ENCODE measurements at places on chromosomes 1 and 21. TPM values are rescaled to one million over a fixed set of nuclear protein-coding genes. Genes with fewer than 3 reads are reported as not detected.
A peak's percentile ranks its signal among the peaks of the same experiment; 100 is the strongest.

DNA sequence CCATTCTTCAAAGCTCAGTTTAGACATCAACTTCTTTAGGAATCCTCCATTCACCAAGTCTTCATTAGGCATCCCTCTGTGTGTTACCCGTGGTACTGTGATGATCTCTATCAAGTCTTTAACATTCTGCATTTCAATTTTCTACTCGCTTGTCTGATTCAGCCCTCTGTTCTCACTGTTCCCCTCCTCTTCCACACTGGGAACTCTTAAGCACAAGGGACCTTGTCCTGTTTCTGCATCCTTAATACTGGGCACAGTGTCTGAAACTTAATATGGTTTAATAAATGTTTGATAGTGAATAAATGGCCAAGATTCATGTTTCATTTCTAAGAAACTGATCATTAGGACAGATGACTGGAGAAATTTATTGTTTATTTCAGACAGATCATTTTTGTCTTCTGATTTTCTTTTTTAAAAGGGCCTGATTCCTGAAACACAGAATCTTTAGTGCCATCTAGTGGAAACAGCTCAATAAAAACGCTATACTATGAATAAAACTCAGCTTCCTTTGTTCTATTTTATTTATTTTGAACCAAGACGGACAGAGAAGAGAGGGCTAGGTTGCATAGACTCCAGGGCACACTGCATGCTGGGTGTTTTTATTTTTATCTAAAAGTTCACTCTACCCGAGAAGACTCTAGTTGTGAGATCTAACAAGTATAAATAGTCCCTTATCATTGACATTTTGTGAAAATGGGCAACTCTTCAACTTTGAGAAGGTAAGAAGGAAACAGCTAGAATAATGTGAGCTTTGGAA, 7.0 kb upstream of the TRIM45 start:
- no peak for DNase-seq
- no peak overlapping the region for H3K4me3 ChIP-seq
- no peaks in the 10 kb centered on the region for H3K36me3 ChIP-seq
- H3K4me1 ChIP-seq = no peaks in the 10 kb centered on the region
- no peak overlapping the region for H3K27ac ChIP-seq

DNA sequence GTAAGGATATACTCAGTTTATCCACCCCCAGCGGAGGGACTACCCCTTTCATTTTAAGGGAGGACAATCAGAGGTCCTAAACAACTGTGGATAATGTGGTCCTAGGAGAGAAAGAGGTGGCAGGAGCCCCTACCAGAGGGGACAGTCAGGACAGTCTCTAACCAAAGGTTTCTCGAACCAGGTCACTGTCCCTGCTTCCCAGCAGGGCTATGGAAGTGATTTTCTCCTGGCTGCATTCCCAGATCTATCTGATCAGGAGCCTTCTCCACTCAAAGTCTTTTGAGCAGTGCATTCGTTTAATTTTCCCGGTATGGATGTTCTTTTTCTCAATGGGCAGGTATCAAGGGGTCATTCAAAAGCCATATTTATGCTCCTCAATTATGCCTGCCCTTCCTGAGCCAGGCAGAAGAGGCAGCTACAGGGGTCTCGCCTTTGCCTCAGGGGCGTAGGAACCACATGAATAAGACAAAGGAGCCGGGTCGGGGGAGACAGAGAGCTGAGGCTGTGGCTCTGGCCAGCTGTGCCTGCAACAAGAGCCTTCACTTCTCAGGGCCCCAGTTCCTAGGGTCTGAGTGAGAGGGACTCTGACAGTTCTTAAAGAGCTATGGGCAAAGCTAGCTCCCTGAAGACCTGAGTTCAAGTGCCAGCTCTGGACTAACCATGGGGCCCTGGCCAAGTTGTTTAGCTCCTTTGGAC, 62.5 kb upstream of the DMRTB1 start:
- H3K4me1 ChIP-seq = no peaks in the 10 kb centered on the region
- no peak overlapping the region for H3K4me3 ChIP-seq
- no peak for DNase-seq
- H3K27ac ChIP-seq = no peak overlapping the region
- no peaks in the 10 kb centered on the region for H3K36me3 ChIP-seq

DNA sequence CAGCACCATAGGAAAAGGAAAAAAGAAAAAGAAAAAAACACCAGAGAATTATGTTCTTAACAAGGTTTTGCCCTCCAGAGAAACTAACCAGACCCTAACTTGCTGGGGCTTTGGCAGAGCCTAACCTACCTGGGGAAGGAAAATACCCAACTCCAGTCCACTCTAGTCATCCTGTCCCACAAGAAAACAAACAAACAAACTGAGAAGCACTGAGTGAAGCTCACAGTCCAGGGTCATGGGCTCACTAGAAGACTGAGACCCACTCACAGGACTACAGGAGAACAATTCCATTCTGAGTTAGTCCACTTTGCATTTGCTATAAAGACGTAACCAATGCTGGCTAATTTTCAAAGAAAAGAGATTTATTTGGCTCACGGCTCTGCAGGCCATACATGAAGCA, 543.4 kb downstream of the SMYD3 start:
- no peaks in the 10 kb centered on the region for H3K27me3 ChIP-seq
- H3K27ac ChIP-seq = no peak overlapping the region
- DNase-seq = no peak
- H3K36me3 ChIP-seq = no peaks in the 10 kb centered on the region
- H3K4me3 ChIP-seq = no peak overlapping the region

- no peak for DNase-seq
- no peak overlapping the region for H3K4me3 ChIP-seq
- peak overlapping the region; percentile 60 for H3K27ac ChIP-seq
- no peaks in the 10 kb centered on the region for H3K36me3 ChIP-seq
These were observed 137.5 kb downstream of the TOMM20 start for GRCh38 chr1:234990874-234991801.

DNA sequence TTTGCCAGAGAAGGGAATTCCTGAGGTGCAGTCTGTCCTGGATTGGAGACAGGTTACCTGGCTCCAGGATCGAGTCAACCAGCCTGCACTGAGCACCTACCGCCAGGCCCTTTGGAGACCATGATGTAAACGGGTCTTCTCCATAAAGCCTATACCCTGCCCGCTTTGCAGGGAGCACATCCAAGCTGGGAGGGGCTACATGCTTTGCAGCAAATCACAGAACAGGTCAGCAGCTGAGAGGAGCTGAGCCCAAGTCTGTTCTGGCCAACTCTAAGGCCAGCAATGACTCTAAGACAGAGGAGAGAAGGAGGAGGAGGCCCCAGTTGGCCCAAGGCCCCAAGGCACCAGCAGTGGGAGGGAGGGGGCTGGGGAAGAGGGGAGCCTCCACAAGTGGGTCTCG, 15.5 kb upstream of the RSPO1 start:
- H3K27me3 ChIP-seq = no peaks in the 10 kb centered on the region
- no peaks in the 10 kb centered on the region for H3K4me1 ChIP-seq
- H3K27ac ChIP-seq = no peak overlapping the region

- H3K27me3 ChIP-seq = no peaks in the 10 kb centered on the region
- DNase-seq = no peak
- H3K4me1 ChIP-seq = peaks cover 27% of the 10 kb centered on the region
- no peaks in the 10 kb centered on the region for H3K36me3 ChIP-seq
- no peak overlapping the region for H3K4me3 ChIP-seq
- H3K27ac ChIP-seq = peak overlapping the region; percentile 82
These were observed 14.2 kb upstream of the TENT5B start for GRCh38 chr1:27026621-27027574.

GRCh38 chr1:82264802-82265201, 464.1 kb downstream of the ADGRL2 start:
- H3K27ac ChIP-seq = no peak overlapping the region
- H3K4me3 ChIP-seq = no peak overlapping the region
- H3K4me1 ChIP-seq = no peaks in the 10 kb centered on the region
- H3K27me3 ChIP-seq = no peaks in the 10 kb centered on the region

DNA sequence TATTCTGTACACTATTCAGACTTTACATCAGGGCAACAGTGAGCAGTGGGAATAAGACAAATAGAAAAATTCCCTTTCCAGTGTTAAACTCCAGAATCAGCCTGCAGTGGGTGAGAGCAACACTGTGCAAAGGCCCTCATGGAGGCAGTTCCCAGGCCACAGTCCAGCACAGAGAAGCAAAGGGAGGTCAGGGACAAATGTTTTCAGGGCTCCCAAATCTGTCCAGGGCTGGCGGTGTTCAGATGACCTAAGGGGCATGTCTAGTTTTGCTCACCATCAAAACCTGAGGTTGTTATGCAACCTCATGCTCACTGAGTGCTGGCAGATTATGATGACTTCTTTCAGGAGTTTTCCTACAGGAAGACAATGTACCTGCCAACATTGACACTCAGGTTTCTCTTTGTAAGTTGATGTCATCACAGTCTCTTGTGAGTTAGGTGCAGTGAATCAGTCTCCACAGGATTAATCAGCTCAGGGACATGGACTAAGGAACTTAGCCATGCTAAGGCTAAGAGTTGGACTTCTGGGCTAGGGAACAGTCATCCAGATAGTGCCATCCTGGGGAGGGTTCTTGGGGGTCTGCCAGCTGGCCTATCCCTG, 3.6 kb upstream of the LCE5A start:
- no peak for DNase-seq
- H3K27ac ChIP-seq = no peak overlapping the region
- H3K4me1 ChIP-seq = no peaks in the 10 kb centered on the region
- H3K27me3 ChIP-seq = no peaks in the 10 kb centered on the region

- peak overlapping the region; percentile 87 for H3K27ac ChIP-seq
- H3K4me3 ChIP-seq = no peak overlapping the region
- no peaks in the 10 kb centered on the region for H3K36me3 ChIP-seq
- no peak for DNase-seq
- H3K4me1 ChIP-seq = peaks cover 24% of the 10 kb centered on the region
These were observed 10.1 kb upstream of the SESN2 start for GRCh38 chr1:28249013-28249865.

The INAVA gene
- 42.2 TPM for total RNA-seq

- H3K27me3 ChIP-seq = no peaks in the 10 kb centered on the region
- DNase-seq = no peak
- H3K36me3 ChIP-seq = no peaks in the 10 kb centered on the region
- peak overlapping the region; percentile 28 for H3K4me3 ChIP-seq
These were observed 10.6 kb downstream of the CNR2 start for GRCh38 chr1:23902321-23903278.

- no peaks in the 10 kb centered on the region for H3K36me3 ChIP-seq
- peak; percentile 77 for DNase-seq
- no peak overlapping the region for H3K27ac ChIP-seq
- no peaks in the 10 kb centered on the region for H3K27me3 ChIP-seq
These were observed 84.6 kb upstream of the TLR5 start for GRCh38 chr1:223227486-223228196.

The SPRR3 gene
- 1,163 TPM for total RNA-seq

- DNase-seq = no peak
- H3K36me3 ChIP-seq = no peaks in the 10 kb centered on the region
- H3K4me3 ChIP-seq = no peak overlapping the region
- no peak overlapping the region for H3K27ac ChIP-seq
- H3K27me3 ChIP-seq = no peaks in the 10 kb centered on the region
- H3K4me1 ChIP-seq = no peaks in the 10 kb centered on the region
These were observed 172.8 kb upstream of the GREM2 start for GRCh38 chr1:240784776-240785175.

GRCh38 chr1:235313931-235314678, 13.9 kb downstream of the ARID4B start:
- peak overlapping the region; percentile 13 for H3K27ac ChIP-seq
- no peaks in the 10 kb centered on the region for H3K27me3 ChIP-seq
- H3K4me3 ChIP-seq = no peak overlapping the region

GRCh38 chr21:43373362-43374227, 53.3 kb downstream of the SIK1 start:
- no peaks in the 10 kb centered on the region for H3K27me3 ChIP-seq
- H3K4me1 ChIP-seq = peaks cover 32% of the 10 kb centered on the region
- no peak overlapping the region for H3K4me3 ChIP-seq
- H3K36me3 ChIP-seq = no peaks in the 10 kb centered on the region

The HCRTR1 gene
- total RNA-seq = not detected

DNA sequence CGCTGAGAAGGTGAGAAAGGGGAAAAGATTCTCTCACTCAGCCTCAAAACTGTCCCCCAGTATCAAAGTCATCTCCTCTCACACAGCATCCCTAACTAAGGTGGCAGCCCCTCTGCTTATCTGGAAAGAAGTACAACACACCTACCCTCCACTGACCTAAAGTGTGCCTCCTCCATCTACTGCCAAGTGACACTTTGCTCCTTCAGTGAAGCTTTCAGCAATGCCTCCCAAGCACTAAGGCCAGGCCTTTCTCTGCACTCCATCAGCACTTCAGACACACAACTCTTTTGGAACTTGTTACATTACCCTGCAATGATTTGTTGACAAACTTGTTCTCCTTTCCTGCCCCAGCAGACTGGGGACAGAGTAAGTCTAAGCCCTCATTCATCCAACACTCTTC, 1.4 kb downstream of the SH3BP5L start:
- DNase-seq = no peak
- peaks cover 58% of the 10 kb centered on the region for H3K4me1 ChIP-seq
- H3K36me3 ChIP-seq = peaks cover 18% of the 10 kb centered on the region
- H3K27ac ChIP-seq = peak overlapping the region; percentile 98
- H3K4me3 ChIP-seq = peak overlapping the region; percentile 67

The FMOD gene
- total RNA-seq = 80.3 TPM

The PLPP3 gene
- total RNA-seq = 236 TPM

GRCh38 chr1:74811436-74812179, 78.7 kb downstream of the TYW3 start:
- no peaks in the 10 kb centered on the region for H3K36me3 ChIP-seq
- DNase-seq = no peak
- no peak overlapping the region for H3K27ac ChIP-seq
- H3K27me3 ChIP-seq = no peaks in the 10 kb centered on the region

GRCh38 chr1:56808410-56808809, 10.8 kb downstream of the FYB2 start:
- no peaks in the 10 kb centered on the region for H3K36me3 ChIP-seq
- no peak overlapping the region for H3K4me3 ChIP-seq
- no peak overlapping the region for H3K27ac ChIP-seq
- DNase-seq = no peak
- H3K4me1 ChIP-seq = peaks cover 4% of the 10 kb centered on the region

The TOE1 gene
- total RNA-seq = 9.8 TPM

GRCh38 chr21:33755354-33755753, 113.1 kb downstream of the ITSN1 start:
- H3K36me3 ChIP-seq = no peaks in the 10 kb centered on the region
- DNase-seq = no peak
- H3K27me3 ChIP-seq = no peaks in the 10 kb centered on the region
- peaks cover under 1% of the 10 kb centered on the region for H3K4me1 ChIP-seq
- H3K4me3 ChIP-seq = no peak overlapping the region

The RPS8 gene
- total RNA-seq = 2,511 TPM

GRCh38 chr1:220067269-220068204, 21.2 kb upstream of the EPRS1 start:
- no peak overlapping the region for H3K27ac ChIP-seq
- no peaks in the 10 kb centered on the region for H3K4me1 ChIP-seq
- no peak for DNase-seq
- no peaks in the 10 kb centered on the region for H3K27me3 ChIP-seq
- H3K36me3 ChIP-seq = no peaks in the 10 kb centered on the region

The CD5L gene
- total RNA-seq = not detected

DNA sequence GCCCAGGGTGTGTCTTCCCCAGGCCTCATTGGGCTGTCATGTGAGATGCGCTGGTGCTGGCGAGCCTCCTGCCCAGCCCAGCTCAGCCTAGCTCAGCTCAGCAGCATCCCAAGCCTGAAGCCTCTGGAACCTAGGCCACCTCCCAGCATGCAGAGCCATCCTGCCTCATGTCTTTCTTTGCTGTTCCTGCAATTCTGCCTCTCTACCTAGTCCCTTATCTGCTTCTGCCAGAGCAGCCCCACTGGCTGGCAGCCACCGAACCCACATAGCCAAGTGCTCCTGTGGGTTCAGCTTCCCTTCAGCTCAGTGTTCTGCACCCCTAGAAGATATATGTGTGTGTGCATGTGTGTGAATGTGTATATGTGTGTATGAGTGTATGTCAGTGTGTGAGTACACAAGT, 291.5 kb upstream of the VAMP3 start:
- H3K36me3 ChIP-seq = no peaks in the 10 kb centered on the region
- peak overlapping the region; percentile 20 for H3K27ac ChIP-seq
- no peak for DNase-seq
- no peaks in the 10 kb centered on the region for H3K27me3 ChIP-seq
- H3K4me1 ChIP-seq = peaks cover 16% of the 10 kb centered on the region
- no peak overlapping the region for H3K4me3 ChIP-seq

The SHE gene
- 23.8 TPM for total RNA-seq

Measured in vagina (tissue), 2 donors.